ENCODE measurements at places on chromosomes 12 and 14.

- peak; percentile 60 for DNase-seq
Observed at GRCh38 chr14:103281496-103282231, 52.4 kb upstream of the EIF5 start.

DNA sequence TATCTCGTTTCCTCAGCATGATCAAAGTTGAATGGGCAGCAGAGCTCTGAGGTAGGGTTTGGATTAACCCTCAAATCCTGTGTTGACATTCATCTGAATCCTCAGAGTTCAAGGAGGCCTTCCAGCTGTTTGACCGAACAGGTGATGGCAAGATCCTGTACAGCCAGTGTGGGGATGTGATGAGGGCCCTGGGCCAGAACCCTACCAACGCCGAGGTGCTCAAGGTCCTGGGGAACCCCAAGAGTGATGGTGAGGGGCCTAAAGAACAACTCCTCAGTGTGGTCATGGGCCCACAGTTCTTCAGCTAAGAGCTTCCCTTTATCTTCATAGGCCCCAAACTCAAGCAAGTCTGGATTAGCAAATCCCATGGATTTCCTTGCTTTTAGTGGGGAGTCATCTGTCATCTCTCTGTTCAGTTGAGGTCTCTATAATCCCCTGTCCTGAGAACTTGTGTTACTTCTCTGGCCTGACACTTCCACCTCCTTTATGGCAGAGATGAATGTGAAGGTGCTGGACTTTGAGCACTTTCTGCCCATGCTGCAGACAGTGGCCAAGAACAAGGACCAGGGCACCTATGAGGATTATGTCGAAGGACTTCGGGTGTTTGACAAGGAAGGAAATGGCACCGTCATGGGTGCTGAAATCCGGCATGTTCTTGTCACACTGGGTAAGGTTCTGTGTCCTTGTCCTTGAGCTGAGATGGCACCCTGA is 1.5 kb downstream of the MYL6 start:
- no peak for DNase-seq

GRCh38 chr12:125988545-125988944 is 923.3 kb downstream of the AACS start:
- no peak for DNase-seq

- DNase-seq: no peak
Observed at GRCh38 chr12:112823582-112824149, 32.1 kb downstream of the RPH3A start.

GRCh38 chr12:1279050-1279449 is 288.0 kb downstream of the ERC1 start:
- DNase-seq: no peak

- no peak for DNase-seq
Observed at GRCh38 chr14:30193101-30193500, 265.5 kb upstream of the PRKD1 start.

- DNase-seq: no peak
Observed at GRCh38 chr12:8453021-8453513, 2.7 kb upstream of the CLEC6A start.

GRCh38 chr14:75299059-75299458 is 20.4 kb downstream of the FOS start:
- DNase-seq: no peak

GRCh38 chr12:54016478-54016964 is 7.7 kb downstream of the HOXC8 start:
- DNase-seq: peak; percentile 68

DNA sequence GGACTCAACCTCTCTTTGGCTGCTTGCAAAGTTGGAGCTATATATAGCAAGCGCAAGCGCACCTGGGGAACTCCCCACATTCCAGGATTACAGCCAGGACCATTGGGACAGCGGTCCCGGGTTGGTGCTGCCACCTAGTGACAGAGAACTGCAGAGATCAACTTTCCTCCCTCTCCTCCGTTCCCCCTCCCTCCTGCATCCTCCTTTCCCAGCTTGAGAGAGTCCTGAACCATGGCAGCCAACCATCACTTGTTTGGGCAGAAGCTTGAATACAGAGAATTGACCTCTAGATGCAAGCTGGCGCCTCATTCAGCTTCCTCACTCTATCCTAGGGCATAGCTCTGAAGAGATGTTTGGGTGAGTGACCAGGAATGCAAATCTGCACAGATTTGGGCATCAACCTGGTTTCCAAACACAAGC is 17.4 kb upstream of the FLVCR2 start:
- peak; percentile 48 for DNase-seq

GRCh38 chr12:58310809-58311622 is 369.6 kb downstream of the ATP23 start:
- peak; percentile 99 for DNase-seq

DNA sequence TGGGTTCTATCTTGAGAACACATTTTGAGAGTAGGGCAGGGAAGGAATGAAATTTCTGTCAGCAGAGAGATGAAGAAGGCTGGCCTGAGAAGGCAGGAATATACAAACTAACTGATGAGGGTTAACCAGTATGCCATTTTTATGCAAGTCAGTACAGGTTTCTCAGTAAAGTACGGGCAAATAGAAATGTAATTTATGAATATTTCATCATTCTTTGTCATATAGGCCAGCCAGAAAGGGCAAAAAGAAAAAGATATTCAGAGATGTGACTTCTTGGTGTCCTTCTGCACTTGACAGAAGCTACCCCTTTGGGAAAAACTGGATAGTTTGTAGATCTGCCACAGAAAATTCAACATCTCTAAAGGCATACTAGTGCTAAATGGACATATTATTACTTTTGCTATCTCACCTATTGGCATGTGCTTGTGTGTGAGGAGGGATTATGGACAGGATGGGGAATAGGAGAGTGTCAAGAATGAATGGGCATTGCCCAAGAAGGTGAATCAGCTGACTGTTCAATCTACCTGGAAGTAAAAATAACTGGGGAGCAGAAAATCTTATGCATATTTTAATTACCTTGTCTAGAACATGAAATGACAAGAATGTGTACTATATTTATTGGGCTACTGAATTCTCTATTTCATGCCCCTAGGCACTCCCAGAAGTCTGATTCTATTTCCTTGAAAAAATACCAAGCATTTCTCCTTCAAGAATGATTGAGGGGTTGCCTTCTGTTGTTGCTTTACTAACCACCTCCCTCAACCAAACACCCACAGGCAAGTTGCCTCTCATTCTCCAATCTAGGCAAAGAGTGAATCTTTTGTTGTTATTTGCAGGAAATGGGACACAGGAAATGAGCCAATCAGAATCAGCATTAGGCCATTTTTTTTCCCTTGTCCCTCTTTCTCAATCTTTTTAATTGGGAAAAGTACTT is 175.1 kb upstream of the SLC38A2 start:
- DNase-seq: peak; percentile 61

GRCh38 chr14:59474172-59474571 is 9.0 kb upstream of the GPR135 start:
- DNase-seq: peak; percentile 23

DNA sequence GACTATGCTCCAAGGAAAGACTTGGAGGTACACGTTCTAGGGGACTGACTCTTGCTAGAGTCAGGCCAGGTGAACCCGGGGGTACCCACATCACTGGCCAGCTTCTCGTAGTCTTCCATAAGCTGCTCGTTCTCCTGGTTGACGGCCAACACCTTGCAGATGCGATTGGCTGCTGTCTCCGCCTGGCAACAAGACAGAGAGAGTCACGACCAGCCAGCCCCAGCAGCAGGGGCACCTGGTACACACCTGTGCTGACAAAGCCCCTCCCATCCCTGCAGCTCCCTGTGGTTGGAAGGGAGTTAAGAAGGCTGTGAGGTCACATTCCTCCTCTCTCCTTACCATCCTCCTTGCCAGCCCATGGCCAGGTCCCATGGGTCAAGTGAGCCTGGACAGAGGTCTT is 85.5 kb downstream of the ACTN1 start:
- no peak for DNase-seq

- no peak for DNase-seq
Observed at GRCh38 chr12:53743266-53744129, 8.3 kb downstream of the CISTR start.

DNA sequence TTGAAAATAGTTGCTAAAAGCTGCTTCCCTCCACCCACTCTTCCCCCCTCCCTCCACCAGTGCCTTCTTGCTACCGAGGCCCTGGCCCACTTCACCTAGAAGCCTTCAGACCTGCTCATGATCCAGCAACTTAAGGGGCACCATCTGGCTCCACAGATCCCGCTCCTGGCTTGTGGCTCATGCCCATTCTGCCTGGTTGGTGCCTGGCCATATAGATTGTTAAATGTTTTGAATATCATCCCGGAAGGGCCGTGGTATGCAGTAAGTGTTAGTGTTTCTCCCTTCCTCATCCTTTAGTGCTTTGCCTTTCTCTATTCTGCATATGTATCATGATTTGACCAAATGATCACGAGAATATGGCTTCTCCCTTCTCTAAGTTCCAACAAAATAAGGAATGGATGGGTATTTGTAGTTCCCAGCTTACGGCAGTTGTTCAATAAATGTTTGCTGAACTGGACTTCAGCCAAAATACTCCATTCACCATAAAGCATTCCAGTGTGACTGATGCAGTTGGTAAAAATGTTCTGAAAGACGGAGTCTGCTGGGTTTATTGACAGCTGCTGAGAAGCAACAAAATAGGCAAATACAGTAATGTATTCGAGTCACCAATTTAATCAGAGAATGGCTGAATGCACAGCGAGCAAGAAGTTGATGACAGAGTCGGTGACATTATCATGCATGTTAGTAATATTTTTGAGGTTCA is 30.7 kb downstream of the GRIP1 start:
- no peak for DNase-seq

DNA sequence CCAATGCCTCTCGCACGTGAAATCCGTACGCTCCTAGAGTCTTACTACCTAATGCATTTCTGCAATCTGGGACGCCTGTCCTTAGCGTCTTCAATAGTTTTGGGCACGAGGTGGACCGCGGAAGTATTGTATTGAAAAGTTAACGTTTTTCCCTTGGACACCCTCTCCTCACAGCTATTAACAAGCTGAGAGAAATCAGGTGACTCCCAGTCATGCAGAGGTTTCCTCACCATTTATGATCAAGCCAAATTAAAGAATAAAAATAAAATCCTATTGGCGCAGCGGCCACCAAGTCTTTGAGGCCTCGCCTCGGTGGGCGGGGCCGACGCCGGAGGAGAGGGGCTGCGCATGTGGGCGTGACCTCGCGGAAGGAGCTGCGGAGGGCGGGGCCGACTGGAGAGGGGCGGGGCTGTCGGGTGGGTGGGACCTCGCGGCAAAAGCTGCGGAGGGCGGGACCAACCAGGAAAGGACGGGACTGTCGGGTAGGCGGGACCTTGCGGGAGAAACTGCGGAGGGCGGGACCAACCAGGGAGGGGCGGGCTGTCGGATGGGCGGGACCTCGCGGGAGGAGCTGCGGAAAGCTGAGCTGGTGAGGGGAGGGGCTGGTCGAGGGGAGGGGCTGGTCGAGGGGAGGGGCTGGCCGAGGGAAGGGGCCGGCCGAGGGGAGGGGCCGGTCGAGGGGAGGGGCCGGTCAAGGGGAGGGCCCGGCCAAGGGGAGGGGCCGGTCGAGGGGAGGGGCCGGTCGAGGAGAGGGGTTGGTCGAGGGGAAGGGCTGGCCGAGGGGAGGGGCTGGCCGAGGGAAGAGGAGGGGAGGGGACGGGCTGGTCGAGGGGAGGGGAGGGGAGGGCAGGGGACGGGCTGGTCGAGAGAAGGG is 1.1 kb upstream of the PPP2R5C start:
- peak; percentile 98 for DNase-seq

DNA sequence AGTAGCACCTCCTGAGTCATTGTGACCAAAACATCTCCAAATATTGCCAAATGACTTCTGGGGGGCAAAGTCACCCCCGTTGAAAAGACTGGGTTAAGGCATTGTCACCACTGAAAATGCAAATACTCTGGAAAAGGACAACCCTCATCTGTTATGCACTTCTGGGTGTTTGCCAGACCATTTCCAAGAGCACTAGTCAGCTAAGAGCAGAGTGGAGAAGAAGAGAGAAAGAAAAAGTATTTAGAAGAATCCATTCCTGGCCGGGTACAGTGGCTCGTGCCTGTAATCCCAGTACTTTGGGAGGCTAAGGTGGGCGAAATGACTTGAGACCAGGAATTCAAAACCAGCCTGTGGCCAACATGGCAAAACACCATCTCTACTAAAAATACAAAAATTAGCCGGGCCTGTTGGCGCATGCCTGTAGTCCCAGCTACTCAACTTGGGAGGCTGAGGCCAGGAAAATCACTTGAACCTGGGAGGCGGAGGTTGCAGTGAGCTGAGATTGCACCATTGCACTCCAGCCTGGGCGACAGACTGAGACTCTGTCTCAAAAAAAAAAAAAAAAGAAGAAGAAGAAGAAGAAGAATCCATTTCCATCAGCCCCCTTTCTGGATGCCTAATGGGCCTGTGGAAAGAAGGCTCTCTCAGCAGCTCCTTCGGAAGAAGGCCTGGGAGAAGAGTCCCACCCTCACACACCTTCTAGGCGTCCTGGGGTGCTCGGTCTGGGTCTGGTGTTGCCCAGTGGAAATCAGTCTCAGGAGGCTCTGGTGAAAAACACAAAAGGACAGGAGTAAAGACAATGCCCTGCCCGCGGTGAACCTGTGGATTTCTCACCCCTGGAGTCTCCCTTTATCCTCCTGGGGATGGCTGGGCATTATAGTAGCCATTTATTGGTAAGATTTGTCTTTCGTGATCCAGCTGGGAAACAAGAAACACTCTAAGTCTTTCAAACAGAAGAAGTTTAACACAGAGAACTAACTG is 3.5 kb upstream of the LTBR start:
- DNase-seq: peak; percentile 46

DNA sequence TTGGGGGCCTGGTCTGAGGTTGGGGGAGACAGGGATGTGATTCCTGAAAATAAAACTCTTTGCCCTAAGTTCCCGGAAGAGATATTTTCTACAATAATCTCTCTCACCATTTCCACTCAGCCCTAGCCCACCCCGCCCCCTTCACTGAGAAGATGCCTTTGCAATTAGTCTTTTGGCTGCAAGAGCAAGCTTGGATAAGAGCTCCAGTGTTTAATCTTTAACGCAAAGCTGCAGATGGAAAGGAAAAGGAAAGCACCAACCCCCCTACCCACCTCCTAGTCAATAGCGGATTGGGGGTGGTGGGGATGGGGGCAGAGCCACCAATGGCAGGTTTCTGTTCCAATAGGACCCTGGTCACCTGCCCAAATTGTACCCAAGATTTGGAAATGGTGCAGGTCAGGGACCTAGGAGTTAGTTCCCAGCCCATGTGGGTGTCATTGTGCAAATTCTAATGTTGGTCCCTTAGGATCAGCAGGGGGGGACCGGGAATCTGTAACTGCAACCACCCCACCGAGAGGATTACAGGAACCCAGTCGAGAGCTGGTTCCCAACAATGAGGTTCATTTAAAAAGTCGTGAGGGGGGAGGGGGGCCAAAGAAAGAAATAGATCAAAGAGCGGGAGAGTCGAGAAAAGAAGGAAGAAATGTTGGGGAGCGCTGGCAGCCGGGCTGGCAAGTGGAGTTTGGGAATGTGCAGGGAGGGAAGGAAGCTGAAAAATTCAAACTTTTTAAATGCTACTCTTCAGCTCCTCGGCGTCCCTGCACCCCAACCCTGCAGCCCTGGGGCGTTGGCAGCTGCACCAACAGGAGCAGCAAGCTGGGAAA is 1.6 kb downstream of the ZFP36L1 start:
- no peak for DNase-seq
